ENCODE measurements at places on chromosomes 4 and X. TPM values are rescaled to one million over a fixed set of nuclear protein-coding genes. Genes with fewer than 3 reads are reported as not detected.

GRCh38 chrX:9320940-9321339 is 143.9 kb upstream of the TBL1X start:
- DNase-seq: no peak

- no peak for DNase-seq
Measured at GRCh38 chrX:36787752-36788151, 220.4 kb upstream of the FAM47C start.

- DNase-seq: no peak
Measured at GRCh38 chr4:128917781-128918180, 108.3 kb downstream of the JADE1 start.

- no peak for DNase-seq
Measured at GRCh38 chr4:41912546-41912945, 22.7 kb upstream of the TMEM33 start.

DNA sequence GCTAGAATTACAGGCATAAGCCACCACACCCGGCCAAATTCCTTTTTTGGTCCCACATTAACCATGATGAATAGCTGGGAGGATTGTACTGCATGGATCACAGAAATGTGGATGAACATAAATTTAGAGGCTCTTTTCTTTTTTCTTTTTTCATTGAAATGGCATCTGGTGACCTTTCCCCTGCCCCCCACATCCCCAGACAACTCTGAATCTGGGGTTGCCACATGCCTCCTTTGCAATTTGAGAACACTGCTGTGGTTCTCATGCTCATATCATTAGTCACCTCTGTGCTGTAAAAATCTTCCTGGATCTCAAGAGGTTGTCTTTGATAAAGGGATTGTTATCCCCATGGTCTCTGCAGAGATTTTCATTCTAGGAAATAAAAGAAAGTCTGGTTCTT is 22.8 kb upstream of the FMR1NB start:
- DNase-seq: peak; percentile 54

DNA sequence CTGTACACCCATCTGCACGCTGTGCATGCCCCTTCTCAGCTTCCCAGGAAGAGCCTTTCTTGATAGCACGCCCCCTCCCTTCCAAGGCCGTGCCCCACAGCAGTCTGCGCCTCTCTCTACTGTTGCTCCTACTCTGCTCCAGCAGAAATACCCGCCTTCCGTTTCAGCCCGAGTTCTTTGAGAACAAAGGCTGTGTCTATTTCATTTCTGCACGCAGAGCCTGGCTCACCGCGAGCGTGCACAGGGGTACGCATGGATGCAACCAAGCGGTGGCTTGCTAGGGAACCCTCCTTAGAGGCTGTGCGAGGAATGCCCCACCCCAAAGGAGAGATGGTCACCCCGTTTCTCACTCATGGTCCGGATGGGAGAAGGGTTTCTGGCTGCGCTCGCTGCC is 485 bp downstream of the AADAT start:
- peak; percentile 42 for DNase-seq

DNA sequence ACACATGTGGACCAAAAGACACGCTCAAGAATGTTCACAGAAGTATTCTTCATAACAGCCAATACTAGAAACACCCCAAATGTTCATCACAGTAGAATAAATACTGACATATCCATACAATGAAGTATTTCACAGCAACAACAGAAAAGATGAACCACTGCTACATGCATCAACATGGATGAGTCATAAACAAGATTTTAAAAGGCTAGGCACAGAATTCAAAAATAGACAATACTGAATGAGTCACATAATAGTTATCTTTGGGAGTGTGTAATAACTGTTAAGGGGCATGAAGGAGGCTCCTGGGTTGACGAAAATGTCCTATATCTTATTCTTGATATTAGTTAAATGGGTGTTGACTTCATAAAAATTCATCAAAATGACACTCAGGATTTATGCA is 43.5 kb downstream of the CLOCK start:
- peak; percentile 85 for DNase-seq

DNA sequence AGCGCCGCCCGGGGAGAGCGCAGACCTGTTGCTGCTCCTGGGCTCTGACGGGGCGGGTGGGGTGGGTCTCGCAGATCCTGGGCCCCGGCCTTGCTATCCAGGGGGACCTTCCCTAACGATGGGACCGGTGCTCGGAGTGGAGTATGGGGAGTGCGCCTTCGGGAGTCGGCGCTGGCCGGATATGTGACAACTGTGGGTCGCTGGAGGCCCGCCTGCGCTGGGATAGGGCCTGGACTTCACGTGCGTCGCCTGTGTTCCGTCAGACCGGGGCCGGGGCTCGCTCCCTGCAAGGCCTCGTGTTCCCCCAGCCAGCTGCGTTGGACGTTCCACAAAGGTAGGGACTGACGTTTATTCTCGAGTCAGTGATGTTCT is 1.3 kb downstream of the TBL1X start:
- no peak for DNase-seq

- DNase-seq: no peak
Measured at GRCh38 chr4:185341377-185341776, 54.3 kb downstream of the LRP2BP start.

DNA sequence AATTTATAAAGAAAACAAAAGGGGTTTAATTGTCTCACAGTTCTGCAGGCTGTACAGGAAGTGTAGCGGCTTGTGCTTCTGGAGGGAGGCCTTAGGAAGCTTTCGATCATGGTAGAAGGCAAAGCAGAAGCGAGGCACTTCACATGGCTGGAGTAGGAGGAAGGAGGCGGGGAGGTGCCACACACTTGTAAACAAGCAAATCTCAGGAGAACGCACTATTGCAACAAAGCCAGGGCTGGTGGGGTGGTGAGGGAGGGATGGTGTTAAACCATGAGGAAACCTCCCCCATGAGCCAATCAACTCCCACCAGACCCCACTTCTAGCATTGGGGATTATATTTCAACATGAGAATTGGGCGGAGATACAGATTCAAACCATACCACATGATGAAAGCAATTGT is 1116.3 kb downstream of the FAT4 start:
- DNase-seq: no peak

- DNase-seq: no peak
Measured at GRCh38 chr4:86908251-86908657, 16.0 kb upstream of the C4orf36 start.

- no peak for DNase-seq
Measured at GRCh38 chrX:13014111-13015096, 30.0 kb downstream of the FAM9C start.

DNA sequence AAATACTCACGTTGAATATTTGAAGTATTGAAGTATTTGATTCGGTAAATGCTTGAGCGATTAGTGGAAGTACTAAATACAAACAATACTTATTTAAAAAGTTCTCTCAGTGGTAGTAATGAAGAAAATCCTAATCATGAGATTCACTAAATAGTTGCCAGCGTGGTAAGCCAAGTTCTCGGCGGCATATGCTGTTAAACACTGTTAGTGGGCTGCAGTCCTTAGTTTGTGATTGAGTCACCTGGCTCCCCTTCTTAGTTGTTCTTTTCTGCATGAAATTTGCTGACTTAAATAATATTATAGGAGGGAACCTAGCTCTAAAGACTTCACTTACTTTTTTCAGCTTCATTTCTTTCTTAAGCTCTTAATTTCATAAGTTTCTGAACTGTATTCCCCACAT is 51.4 kb downstream of the STIM2 start:
- no peak for DNase-seq

DNA sequence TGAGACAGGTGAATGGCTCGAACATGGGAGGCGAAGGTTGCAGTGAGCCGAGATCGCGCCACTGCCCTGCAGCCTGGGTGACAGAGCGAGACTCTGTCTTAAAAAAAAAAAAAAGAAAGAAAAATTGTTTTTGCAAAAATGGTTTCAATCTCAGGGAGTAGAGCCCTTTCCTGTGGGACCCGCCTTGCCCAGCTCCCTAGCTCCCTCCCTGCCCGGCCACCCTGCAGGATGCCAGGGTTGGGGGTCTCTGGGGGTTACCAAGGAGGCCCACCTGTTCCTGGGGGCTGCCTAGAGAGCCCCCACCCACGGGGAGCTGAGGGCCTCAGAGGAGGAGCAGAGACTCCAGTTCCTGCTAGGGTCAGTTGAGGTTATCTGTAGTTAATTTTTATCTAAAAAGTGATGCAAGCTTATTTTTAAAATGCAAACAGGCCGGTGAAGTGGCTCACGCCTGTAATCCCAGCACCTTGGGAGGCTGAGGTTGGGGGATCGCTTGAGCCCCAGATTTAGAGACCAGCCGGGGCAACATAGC is 18.7 kb upstream of the PLCXD1 start:
- DNase-seq: no peak

- DNase-seq: no peak
Measured at GRCh38 chr4:181416966-181417365, 826.2 kb upstream of the TENM3 start.

DNA sequence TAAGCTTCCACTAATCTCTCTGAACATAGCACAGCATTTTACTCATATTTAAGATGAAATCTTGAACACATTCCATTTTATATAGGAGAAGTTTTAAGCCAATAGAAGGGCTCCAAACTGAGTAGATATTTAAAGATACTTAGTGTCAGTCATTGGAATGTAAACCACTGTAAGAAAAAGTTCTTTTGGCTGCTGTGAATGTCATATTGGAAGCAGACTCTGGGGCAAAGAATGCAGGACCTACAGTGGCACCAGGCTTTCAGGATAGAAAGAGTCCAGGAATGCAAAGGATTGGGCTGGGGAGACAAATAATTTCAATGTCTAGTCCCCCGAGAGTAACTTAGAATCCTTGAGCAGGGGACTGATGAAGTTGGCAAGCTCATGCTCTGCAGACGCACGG is 1047.7 kb downstream of the STIM2 start:
- DNase-seq: no peak

DNA sequence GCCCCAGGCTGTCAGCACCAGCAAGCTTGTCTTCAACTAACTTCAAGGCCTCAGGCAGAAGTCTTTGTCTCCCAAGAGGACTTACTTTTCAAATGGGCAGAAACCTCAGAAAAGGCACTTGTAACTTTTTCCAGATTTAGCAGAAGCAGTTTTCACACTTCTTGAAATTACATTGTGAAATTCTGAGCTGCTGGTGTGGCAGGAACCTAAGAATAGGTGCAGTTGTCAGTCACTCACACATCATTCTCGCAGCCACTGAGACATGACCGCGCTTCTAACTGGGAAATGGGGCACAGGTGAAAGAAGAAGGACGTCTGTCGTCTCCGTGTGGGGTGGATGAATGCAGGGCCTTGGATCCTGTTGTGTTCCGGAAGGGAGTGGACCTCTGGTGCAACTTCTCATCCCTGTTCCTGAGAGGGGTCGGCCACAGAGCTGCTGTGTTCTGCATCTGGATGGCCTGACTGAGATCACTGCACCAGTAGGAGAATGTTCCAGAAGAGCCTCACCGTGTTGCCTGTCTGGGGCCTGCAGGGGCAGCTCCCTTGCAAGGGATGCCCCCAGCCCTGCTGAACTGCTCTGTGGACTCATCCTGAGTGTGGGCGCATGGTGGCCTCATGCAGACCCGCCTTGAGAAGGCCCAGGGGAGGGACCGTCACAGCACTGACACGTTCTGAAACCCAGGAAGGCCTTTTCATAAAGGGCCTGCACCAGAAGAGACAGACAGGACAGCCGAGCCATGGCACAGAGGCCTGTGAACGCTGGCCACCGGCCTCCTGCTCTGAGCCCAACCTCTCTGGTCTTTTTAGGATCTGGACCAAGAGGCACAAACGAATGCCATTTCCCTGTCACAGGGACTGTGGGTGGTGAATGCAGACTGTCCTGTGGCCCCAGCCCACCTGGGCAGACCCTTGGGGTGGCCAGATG is 18.7 kb downstream of the NAT8L start:
- no peak for DNase-seq

GRCh38 chrX:110373310-110373709 is 14.7 kb downstream of the RTL9 start:
- no peak for DNase-seq

DNA sequence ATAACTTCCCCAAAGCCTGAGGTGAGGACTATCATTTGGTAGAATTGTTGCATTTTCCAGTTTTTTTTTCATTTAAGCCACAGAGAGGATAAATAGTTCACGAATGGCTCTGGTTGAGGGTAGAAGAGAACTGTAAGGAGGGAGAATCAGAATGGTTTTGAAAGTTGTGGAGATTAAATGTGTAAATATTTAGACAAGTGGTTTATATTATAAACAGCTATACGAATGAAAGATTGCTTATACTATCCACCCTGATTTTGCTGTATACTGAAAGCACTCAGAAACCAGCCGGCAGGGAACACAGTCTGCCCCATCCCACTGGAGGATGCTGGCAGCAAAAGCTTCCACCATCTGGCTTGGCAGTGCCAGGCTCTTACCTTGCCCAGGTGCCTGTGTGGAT is 341.1 kb downstream of the RAPGEF2 start:
- DNase-seq: no peak

DNA sequence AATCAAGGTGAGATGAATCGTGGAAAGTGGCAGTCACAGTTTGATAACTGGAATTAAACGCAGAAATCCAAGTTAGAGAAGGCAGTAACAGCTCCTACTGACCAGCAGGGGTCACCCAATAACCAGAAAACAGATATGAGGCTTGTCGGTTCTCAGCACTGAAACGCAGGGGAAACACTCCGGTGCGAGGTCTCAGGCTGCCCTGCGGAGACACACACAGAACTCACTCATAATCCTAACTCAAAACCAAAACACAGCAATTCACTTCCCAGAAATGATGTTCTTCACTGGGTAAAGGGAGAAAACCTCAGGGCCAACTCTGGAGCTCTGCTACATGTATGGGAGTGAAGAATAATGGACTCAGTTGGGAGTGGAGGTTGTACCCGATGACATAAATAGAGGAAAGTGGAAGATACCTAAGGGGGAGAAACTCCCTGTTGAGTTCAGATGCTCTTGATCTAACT is 384.4 kb downstream of the RAPGEF2 start:
- DNase-seq: peak; percentile 57

DNA sequence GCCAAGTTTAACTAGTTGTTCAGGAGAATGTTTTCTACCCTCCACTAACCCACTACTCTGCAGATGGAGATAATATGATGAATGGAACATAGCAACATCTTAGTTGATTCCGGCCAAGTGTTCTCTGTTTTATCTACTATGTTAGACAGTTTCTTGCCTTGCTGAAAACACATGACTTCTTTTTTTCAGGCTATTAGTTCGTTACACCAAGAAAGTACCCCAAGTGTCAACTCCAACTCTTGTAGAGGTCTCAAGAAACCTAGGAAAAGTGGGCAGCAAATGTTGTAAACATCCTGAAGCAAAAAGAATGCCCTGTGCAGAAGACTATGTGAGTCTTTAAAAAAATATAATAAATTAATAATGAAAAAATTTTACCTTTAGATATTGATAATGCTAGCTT is 13.3 kb downstream of the ALB start:
- DNase-seq: no peak

GRCh38 chrX:154348646-154349358 is 25.6 kb downstream of the FLNA start:
- DNase-seq: no peak

- no peak for DNase-seq
Measured at GRCh38 chr4:95742872-95743271, 97.0 kb upstream of the PDHA2 start.

Gene SORCS2
- 0.04 TPM for total RNA-seq

Gene TLR1
- total RNA-seq: 0.21 TPM

Gene FHIP1A
- total RNA-seq: 19.1 TPM

Gene ELK1
- total RNA-seq: 21.9 TPM

Gene GPR119
- not detected for total RNA-seq

Gene SMR3B
- not detected for total RNA-seq

Gene GAGE12H
- total RNA-seq: not detected

Gene TNIP3
- total RNA-seq: 0.10 TPM

Gene SRPX2
- total RNA-seq: 0.49 TPM

Gene F9
- not detected for total RNA-seq

All from foreskin keratinocyte (primary cell).